ENCODE measurements at places on chromosomes 5 and 9.
A peak's percentile ranks its signal among the peaks of the same experiment; 100 is the strongest.

GRCh38 chr5:135695656-135696313, 117.0 kb upstream of the CXCL14 start:
- no peak for ATAC-seq

GRCh38 chr5:116766470-116766947, 191.9 kb upstream of the SEMA6A start:
- ATAC-seq, result peak; percentile 93

DNA sequence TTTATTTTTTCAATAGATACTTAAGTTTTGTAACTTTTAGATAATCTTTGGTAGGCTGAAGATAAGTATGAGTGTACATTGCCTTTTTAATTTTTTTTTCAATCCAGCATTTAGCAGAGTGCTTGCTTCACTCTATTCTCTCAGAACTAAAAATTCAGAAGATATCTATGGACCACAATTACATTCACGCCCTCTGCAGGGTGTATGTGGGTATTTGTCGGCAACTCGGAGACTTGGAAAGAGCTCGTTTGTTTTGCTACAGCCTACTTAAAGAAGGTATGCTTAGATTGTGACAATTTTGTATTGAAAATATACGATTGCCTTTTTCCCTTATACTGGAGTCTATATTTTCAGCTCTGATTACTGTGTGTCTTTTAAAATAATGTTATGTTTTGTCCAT, 43.8 kb downstream of the ICE1 start:
- ATAC-seq, result no peak

DNA sequence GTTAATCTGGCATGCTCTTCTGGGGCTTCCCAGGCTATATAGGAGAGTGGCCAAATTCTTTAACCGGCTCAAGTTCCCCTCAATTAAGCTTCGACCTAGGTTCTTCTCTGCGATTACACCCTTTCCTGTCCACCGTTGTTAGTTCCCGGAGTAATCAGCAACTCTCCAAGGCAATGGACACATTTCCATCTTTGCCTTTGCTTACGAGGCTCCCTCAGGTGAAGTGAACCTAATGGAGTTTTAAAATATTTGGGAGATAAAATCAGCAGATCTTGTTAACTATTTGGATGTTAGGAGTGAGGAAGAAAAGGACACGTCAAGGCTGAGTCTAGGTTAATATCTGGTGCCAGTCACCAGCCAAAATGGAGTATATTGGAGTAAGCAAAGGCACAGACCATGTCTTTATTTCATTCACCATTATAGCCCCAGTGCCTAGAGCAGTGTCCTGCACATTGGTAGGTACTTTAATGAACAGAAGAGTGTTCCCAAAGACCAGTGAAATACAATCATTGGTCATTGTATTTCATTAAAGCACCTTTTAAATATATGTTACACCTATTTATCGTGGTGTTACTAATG, 515 bp downstream of the UTP15 start:
- ATAC-seq, result no peak

DNA sequence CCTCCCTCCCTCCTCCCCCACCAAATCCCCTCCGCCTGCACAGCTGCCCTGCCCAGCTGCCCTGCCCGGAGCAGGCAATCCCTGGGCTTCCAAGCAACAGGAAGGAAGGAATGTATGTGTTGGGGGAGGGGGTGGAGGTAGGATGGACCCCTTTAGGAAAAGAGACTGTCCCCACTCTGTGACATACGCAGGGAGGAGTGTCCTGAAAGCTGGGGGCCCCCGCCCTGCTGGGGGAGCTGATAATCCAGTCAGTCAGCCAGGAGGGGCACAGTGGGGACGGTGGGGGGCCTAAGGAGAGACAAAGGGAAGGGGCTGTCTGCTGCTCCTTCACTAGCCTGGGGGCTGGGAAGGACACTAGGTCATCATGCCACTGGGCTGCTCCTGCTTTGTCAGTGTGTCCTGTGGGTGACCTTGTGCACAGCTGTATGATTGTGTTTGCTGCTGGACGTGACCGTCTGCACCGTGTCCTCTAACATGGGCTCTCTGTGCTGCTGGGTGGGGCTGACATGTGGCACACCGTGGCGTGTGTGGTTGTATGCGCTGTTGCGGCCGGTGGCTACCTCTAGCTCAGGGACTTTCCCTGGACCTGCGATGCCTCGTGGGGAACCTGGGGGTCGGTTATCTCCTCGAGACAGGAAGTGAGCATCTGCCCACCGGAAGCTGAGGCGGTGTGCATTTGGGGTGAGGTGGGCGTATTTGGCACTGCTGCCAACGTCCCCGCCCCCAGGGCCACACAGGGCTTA, 3.0 kb downstream of the N4BP3 start:
- no peak for ATAC-seq

GRCh38 chr9:136513191-136513590, 30.4 kb upstream of the SEC16A start:
- no peak for ATAC-seq

DNA sequence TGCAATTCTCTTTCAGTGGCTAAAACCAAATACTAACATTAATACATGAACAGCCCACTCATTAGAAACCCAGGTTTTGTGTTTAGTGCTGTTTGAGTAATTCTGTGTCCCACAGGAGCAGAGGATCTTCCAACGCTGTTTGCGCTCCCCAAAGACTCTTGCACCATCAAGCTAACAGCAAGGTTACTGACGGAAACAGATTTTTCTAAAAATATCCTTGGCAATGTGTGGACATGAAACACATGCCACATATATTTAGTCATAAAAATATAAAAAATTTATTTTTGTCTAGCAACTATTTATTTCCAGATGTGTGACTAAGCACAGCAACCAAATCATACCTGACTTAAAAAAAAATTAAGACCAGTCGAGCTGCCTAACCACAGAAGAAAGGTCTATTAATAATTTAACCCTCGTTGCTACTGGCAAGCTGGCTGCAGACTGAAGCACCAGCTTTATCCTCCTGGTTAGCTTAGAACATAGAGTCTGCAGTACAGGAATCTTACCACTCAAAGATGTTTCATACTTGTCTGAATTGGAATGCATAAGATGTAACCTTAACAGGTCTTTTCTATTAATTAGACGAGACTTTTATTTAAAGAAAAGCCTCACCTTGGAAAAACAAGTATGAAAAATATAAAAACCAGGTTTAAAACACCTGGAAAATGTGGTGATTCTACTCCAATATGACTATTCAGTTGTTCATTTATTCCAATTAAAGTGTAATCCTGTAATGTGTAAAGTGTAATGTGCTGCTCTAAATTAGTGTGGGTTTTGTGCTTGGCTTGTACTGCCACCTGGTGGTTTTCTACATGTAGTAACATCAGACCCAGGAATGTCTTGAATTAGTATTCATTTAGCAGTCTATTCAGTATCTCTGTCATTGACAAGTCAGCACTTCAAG, 272.5 kb downstream of the EPB41L4A start:
- ATAC-seq, result peak; percentile 89

DNA sequence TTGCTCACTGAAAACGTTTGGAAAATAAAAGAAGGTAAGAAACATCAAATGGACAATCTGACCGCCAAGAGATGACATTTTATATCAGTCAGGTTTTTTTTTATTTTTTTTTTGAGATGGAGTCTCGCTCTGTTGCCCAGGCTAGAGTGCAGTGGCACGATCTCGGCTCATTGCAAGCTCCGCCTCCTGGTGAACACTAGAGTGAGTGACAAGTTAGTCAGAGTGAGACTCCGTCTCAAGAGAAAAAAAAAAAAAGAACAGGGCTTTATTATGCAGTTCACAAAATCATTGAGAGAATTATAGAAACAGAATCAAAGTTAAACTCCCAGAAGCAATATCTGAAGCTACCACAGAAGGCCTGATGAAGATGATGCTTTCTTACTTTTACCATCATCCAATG, 70.1 kb downstream of the DTWD2 start:
- no peak for ATAC-seq

DNA sequence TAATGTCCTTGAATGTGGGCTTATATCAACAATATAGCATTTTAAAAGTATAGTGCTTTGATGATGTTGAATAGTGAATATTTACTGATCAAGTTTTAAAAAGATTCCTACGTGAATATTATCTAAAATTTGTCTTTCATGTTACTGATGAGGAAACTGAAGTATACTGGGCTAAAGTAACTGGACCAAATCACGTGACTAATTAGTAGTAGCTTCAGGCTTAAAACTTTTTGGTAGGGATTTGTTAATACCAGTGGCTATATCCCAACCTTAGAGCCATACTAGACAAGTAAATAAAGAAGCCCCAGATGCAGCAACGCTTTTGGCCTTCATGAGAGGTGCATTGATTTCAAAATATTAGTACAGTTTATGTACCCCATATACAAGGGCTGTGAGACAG, 152.1 kb upstream of the EDIL3 start:
- ATAC-seq, result no peak

DNA sequence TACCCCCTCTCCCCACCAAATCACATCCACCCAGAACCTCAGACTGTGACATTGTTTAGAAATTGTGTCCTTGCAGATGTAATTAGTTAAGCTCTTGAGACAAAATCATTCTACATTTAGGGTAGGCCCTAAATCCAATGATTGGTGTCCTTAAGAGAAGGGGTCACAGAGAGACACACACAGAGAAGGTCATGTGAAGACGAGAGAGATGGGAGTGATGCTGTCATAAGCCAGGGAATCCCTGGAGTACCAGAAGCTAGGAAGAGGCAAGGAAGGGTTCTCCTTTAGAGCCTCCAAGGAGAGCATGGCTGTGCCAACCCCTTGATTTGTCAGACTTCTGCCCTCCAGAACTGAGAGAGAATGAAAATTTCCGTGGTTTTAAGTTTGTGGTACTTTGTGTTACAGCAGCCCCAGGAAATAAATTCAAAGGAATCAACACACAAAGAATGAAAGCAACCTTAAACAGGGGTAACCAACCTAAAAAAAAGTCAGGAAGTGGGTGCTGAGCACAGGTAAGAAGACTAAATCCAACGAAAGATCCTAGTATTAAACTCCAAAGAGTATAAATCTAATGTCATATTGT, 33.6 kb downstream of the TIMD4 start:
- ATAC-seq, result no peak

DNA sequence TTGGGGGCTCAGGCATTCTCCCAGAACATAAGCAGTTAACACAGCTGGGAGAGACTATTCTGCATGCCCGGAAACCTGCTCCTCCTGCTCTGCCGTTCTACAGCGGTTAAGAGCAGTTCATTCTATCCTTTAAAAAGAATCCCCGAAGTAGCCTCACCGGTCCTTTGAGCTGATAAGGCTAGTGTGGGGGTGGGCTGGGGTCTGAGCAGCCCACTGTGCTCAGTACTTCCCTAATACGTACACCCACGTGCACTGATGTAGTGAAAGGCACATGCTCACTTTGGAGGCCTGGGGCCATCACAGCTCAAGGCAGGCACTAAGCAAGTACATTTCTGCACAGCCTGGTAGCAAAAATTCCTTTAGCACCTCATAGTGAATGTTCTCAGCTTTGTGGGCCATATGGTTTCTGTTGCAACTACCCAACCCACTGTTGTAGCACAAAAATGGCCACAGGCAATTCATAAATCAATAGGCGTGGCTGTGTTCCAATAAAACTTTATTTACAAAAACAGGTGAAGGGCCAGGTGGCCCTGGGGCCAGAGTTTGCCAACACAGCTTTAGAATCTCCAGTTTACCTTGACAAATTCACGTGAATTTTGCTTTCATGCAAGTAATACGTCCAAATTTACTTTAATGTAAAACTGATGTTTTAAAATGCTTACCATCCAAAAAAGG, 136.4 kb downstream of the ZNF354C start:
- no peak for ATAC-seq

DNA sequence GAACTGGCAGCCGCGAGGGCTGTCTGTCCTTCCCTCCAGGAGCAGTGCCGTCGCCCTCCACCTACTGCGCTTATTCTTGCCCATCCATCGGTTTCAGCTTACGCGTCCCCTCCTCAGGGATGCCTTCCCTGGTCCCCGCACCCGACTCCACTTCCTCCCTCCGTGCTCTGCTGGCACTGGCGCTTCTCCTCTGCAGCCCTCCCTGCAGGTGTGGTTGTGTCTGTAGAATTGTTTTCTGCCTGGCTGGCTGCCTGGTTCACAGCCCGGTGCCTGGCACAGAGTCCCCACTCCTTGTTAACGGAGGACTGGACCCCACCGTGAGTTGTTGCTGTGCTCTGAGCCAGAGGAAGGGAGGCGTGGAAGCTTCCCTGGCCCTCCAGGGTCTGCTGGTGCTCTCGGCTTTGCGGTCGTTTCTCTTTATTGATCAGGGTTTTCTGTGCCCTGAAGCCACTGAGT, 5.7 kb downstream of the NTMT1 start:
- ATAC-seq, result peak; percentile 8
